ENCODE measurements at places on chromosomes 16 and 17.
A peak's percentile ranks its signal among the peaks of the same experiment; 100 is the strongest.

GRCh38 chr17:72184805-72185204 lies 64.0 kb downstream of the SOX9 start:
- no peak for DNase-seq
- no peaks in the 10 kb centered on the region for H3K36me3 ChIP-seq
- H3K27me3 ChIP-seq: no peaks in the 10 kb centered on the region

GRCh38 chr17:30236766-30237165 lies 1.3 kb upstream of the SLC6A4 start:
- no peaks in the 10 kb centered on the region for H3K36me3 ChIP-seq
- H3K4me1 ChIP-seq: peaks cover 26% of the 10 kb centered on the region
- peak overlapping the region; percentile 28 for H3K4me3 ChIP-seq
- DNase-seq: no peak
- H3K27ac ChIP-seq: no peak overlapping the region

DNA sequence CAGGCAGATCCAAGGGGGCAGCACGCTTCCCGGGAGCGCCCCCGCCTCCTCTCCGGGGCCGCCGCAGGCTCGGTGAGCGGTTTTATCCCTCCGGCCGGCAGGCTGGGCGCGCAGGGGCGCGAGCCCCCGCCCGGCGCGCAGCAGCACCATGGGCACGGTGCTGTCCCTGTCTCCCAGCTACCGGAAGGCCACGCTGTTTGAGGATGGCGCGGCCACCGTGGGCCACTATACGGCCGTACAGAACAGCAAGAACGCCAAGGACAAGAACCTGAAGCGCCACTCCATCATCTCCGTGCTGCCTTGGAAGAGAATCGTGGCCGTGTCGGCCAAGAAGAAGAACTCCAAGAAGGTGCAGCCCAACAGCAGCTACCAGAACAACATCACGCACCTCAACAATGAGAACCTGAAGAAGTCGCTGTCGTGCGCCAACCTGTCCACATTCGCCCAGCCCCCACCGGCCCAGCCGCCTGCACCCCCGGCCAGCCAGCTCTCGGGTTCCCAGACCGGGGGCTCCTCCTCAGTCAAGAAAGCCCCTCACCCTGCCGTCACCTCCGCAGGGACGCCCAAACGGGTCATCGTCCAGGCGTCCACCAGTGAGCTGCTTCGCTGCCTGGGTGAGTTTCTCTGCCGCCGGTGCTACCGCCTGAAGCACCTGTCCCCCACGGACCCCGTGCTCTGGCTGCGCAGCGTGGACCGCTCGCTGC lies 832 bp downstream of the CDK5R1 start:
- no peak for DNase-seq
- H3K4me1 ChIP-seq: peaks cover 55% of the 10 kb centered on the region
- H3K27me3 ChIP-seq: no peaks in the 10 kb centered on the region
- peaks cover 20% of the 10 kb centered on the region for H3K36me3 ChIP-seq
- H3K4me3 ChIP-seq: peak overlapping the region; percentile 82
- H3K27ac ChIP-seq: peak overlapping the region; percentile 87

GRCh38 chr16:51149251-51149661 lies 1.8 kb downstream of the SALL1 start:
- no peak for DNase-seq
- H3K27ac ChIP-seq: no peak overlapping the region
- peaks cover 70% of the 10 kb centered on the region for H3K27me3 ChIP-seq
- peaks cover 3% of the 10 kb centered on the region for H3K36me3 ChIP-seq
- H3K4me1 ChIP-seq: peaks cover 2% of the 10 kb centered on the region

DNA sequence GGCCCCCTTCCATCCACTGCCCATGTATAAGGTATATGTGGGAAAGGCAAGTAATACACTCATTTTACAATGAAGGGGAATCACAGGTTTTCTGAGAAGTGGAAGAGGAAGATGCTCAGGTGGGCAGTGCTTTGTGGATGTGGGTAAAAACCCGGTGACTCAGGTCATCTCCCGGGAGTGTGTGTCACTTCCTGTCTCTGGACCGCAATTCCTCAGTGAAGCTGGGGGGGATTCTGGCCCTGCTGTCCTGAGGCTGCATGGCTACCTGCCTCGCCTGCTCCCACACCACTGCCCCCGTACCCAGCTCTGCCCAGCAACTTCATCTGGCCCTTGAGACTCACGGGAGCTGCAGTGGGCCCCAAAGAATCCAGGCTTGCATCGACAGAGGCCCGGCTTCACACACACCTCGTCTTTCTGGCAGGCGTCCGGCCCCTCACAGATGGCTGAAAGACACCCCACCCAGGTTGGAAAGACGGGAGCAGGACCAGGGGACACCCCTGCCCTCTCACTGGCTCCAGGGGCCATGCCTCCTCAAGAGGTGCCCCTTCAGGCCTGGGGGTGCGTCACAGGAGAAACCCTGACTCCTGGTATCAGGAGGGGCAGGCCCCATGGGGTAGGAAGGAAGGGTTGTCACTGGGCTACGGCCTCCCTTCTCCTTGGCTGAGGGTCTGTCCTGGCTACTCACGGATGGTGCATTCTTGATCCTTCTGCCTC lies 882 bp downstream of the SCARF1 start:
- H3K27me3 ChIP-seq: no peaks in the 10 kb centered on the region
- H3K36me3 ChIP-seq: no peaks in the 10 kb centered on the region
- peaks cover 30% of the 10 kb centered on the region for H3K4me1 ChIP-seq
- peak overlapping the region; percentile 55 for H3K27ac ChIP-seq
- no peak for DNase-seq

DNA sequence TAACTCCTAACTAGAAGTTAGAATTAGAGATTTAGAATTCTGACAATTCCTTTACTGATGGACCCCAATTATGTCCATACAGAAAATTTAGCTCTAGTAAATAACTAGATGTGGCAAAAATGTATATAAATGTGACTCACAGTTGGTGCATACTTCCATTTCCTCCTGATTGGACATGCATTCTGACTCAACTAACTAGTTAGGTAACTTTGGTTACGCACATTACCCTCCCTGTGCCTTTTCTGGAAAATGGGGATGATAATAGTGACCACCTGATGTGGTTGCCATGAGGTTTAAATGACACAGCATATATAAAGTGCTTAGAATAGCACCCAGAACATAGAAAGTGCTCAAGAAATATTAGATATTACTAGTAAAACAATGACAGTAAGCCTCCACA lies 550.0 kb upstream of the SALL1 start:
- no peak overlapping the region for H3K27ac ChIP-seq
- H3K36me3 ChIP-seq: no peaks in the 10 kb centered on the region
- H3K27me3 ChIP-seq: no peaks in the 10 kb centered on the region

DNA sequence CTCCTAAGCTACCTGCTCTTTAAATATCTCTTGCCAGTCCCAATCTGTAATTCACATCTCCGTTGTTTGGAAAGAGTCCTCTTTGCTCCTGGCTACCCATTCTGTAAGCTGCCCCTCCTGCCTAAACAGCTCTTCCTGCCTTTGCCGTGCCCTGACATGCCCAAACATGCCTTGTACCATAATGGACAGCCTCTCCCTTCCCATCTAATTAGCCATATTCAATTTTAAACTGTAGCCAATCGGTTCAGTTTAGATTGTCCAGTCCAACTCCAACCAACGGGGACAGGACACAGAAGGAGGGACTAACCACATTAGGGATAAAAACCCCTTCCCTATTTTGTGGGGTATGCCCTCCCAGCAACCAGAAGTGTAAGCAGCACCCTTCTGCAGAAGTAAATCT lies 30.6 kb upstream of the CLEC3A start:
- H3K4me3 ChIP-seq: no peak overlapping the region
- no peak for DNase-seq
- H3K36me3 ChIP-seq: no peaks in the 10 kb centered on the region
- H3K4me1 ChIP-seq: no peaks in the 10 kb centered on the region
- peaks cover 17% of the 10 kb centered on the region for H3K27me3 ChIP-seq

DNA sequence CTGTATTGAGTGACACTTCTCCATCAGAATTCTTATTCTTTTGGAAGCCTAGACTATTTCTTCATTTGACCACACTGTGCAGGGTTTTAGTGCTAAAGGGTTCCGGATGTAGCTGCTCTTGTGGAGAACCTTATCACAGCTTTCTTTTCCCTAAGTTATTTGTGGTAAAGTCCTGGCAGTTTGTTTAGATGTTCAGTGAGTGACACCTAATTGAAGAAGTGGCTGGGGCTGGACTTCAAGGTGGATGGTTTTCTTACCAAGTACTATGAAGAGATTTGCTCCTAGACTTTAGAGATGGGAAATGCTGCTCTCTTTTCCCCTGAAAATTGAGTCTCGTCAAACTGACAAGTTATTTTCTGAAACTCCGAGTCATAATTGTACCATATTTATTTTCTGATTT lies 144.0 kb upstream of the TBX2 start:
- no peak overlapping the region for H3K27ac ChIP-seq
- no peak for DNase-seq
- H3K4me1 ChIP-seq: peaks cover 8% of the 10 kb centered on the region
- H3K4me3 ChIP-seq: no peak overlapping the region

- no peak for DNase-seq
- H3K4me3 ChIP-seq: no peak overlapping the region
- no peak overlapping the region for H3K27ac ChIP-seq
- H3K27me3 ChIP-seq: no peaks in the 10 kb centered on the region
Measured at GRCh38 chr17:78034429-78035091, 76.1 kb downstream of the TNRC6C start.

DNA sequence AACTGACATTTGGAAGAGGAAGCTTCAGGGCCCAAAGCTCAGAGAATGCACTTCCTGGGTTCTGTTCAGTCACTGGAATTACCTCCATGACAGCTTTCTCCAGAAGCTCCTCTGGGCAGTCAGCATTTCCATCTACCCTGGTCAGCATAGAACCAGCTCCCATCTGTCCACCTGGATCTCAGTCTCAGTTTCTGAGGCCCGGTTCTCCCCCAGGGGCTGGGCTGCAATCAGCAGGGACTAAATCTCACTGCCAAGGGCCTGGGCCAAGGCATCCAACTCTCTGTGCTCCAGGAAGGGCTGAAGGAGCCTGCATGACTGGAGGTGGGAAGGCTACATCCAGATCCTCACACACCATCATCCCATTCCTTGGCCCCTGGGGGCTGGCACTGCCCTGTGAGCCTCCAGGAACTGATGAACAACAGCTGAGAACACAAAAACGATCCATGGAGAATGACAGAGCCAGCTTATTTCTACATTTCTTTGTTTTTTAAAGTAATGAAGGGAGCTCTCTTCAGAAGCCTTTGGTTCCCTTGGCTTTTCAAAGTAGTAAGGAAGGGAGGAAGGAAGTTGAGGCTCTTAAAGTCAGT lies 66.3 kb upstream of the MRTFB start:
- no peaks in the 10 kb centered on the region for H3K36me3 ChIP-seq
- H3K27ac ChIP-seq: no peak overlapping the region
- H3K4me3 ChIP-seq: no peak overlapping the region
- H3K4me1 ChIP-seq: peaks cover 21% of the 10 kb centered on the region

- H3K4me3 ChIP-seq: peak overlapping the region; percentile 69
- peak overlapping the region; percentile 78 for H3K27ac ChIP-seq
- peaks cover 18% of the 10 kb centered on the region for H3K27me3 ChIP-seq
- peaks cover 20% of the 10 kb centered on the region for H3K4me1 ChIP-seq
- peaks cover 2% of the 10 kb centered on the region for H3K36me3 ChIP-seq
Measured at GRCh38 chr16:4314532-4315185, 1.2 kb upstream of the GLIS2 start.

GRCh38 chr17:28466001-28466400 lies 7.4 kb upstream of the SLC13A2 start:
- DNase-seq: no peak
- peaks cover 21% of the 10 kb centered on the region for H3K4me1 ChIP-seq
- no peak overlapping the region for H3K27ac ChIP-seq
- H3K36me3 ChIP-seq: no peaks in the 10 kb centered on the region

- H3K27ac ChIP-seq: peak overlapping the region; percentile 50
- H3K4me1 ChIP-seq: peaks cover 16% of the 10 kb centered on the region
- peak overlapping the region; percentile 76 for H3K4me3 ChIP-seq
- no peak for DNase-seq
Measured at GRCh38 chr17:41836550-41837196, 641 bp upstream of the NT5C3B start.

GRCh38 chr17:77375108-77375916 lies 234.5 kb downstream of the SEC14L1 start:
- peaks cover 50% of the 10 kb centered on the region for H3K36me3 ChIP-seq
- H3K27me3 ChIP-seq: no peaks in the 10 kb centered on the region
- no peak for DNase-seq
- H3K4me3 ChIP-seq: peak overlapping the region; percentile 86

GRCh38 chr17:59804901-59805465 lies 87.8 kb downstream of the TUBD1 start:
- DNase-seq: no peak
- peaks cover 13% of the 10 kb centered on the region for H3K4me1 ChIP-seq
- H3K27me3 ChIP-seq: no peaks in the 10 kb centered on the region
- no peak overlapping the region for H3K27ac ChIP-seq
- no peak overlapping the region for H3K4me3 ChIP-seq
- peaks cover 15% of the 10 kb centered on the region for H3K36me3 ChIP-seq

GRCh38 chr17:44749076-44749979 lies 9.5 kb upstream of the ADAM11 start:
- peaks cover 10% of the 10 kb centered on the region for H3K36me3 ChIP-seq
- H3K4me3 ChIP-seq: no peak overlapping the region
- H3K27ac ChIP-seq: no peak overlapping the region
- H3K4me1 ChIP-seq: no peaks in the 10 kb centered on the region

DNA sequence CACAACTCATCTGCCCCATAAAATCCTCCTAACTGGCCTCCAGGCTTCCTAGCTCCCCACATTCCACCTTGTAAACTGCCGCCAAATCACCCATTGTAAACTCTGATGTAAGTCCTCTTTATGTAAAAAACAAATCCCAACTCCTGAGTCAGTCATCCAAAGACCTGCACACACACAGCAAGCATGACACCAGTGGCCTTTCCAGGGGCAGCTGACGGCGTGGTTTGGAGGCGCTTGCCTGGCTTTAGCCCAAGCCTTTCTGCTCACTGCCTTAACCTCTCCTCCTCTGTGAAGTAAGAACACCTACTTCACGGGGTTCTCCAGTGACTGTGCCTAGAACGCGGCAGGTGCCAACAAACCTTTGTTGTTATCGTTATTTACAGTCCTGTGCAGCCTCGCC lies 14.0 kb downstream of the UBE2O start:
- H3K4me3 ChIP-seq: no peak overlapping the region
- peaks cover 30% of the 10 kb centered on the region for H3K4me1 ChIP-seq
- H3K27ac ChIP-seq: no peak overlapping the region
- DNase-seq: no peak
- no peaks in the 10 kb centered on the region for H3K27me3 ChIP-seq

DNA sequence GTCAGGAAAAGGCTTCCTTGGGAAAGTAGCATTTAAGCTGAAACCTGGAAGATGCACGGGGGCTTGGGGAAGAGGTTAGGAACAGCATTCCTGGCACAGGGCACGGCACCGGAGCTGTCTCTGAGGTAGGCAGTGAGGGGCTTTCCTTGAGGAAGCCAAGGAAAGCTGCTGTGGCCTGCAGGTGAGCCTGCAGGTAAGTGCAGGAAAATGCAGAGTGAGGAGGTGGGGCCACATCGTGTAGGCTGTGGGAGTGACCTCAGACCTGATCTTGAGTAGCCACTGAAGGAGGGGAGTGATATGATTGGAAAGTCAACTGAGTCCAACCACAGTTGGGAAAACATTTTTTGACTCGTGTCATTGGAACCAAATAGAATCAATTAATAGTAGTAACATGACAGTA lies 79.5 kb downstream of the CDK5R1 start:
- peaks cover 24% of the 10 kb centered on the region for H3K4me1 ChIP-seq
- H3K27me3 ChIP-seq: no peaks in the 10 kb centered on the region
- H3K27ac ChIP-seq: no peak overlapping the region
- H3K36me3 ChIP-seq: no peaks in the 10 kb centered on the region

GRCh38 chr17:6456914-6457687 lies 12.8 kb downstream of the PIMREG start:
- H3K27ac ChIP-seq: no peak overlapping the region
- DNase-seq: no peak

Measured in activated CD4-positive, alpha-beta T cell treated with anti-CD3 and anti-CD28 coated beads, Interleukin-2, amount 10 ng/mL, durations not matched to agents 7 days and 5 days (primary cell).